ENCODE measurements at places on chromosomes 11 and 22.

GRCh38 chr11:64918017-64918416, 1.0 kb upstream of the ATG2A start:
- no peak for DNase-seq

DNA sequence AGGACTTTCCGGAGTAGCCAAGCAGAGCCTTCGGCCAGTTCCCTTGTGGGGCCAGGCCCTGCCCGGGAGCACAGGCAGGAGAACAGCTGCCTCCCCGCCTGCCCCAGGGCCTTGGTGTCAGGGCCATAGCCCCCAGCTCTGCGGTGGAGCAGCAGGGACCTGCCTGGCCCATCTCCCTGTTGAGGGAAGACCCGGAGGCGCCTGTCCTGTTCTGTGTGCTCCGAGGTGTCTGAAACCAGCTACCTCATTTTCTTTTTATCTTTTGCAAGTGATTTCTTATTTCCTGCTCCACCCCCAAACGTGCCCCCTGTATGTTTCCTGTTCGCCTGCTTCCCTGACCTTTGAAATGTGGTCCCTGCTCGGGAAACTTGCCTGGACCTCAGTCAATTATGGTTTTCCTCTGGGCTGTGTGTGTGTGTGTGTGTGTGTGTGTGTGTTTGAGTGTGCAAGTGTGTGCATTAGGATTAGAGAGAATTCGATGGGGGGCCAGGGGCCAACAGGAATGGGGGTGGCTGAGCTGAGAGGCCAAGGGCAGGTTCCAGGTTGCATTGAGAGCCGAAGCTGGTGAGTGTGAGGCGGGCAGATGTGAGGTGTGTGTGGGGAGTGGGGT, 19.1 kb downstream of the LRP5 start:
- DNase-seq: no peak

GRCh38 chr11:97201743-97202612, 812.2 kb downstream of the JRKL start:
- DNase-seq: no peak

- no peak for DNase-seq
These were observed 43.2 kb upstream of the ME3 start for GRCh38 chr11:86715611-86716010.

DNA sequence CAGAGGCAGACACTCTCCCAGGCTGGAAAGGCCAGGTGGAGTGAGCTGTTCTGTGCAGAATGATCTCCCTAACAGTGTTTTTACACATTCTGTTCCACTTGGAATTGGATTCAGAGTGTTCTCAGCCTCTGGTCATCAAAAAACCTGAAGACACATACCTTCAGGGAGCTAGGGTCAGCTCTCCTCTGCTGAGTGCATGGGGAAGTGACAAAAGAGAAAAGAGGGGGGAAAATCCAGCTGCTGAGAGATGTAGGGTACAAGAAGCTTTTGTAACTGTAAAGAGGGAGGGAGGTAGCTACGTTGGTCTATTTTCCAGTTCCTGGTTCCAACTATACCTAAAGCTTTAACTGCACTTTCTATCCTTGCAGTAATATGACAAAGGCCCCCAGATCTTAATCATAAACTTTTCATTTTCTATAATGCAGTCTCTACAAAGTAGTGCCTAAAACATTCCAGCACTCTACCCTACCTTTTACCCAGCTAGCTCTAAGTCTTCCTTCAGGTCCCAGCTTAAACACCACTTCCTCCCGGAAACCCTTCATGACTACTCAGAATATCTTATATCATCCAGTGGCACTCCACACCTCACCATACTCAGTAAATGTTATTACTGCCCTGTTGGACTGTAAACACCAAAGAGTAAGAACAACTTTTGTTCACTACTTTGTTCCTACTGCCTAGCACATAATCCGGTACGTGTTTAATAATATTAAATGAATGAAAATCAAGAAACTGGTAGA, 9.2 kb downstream of the MAPK1 start:
- DNase-seq: no peak

DNA sequence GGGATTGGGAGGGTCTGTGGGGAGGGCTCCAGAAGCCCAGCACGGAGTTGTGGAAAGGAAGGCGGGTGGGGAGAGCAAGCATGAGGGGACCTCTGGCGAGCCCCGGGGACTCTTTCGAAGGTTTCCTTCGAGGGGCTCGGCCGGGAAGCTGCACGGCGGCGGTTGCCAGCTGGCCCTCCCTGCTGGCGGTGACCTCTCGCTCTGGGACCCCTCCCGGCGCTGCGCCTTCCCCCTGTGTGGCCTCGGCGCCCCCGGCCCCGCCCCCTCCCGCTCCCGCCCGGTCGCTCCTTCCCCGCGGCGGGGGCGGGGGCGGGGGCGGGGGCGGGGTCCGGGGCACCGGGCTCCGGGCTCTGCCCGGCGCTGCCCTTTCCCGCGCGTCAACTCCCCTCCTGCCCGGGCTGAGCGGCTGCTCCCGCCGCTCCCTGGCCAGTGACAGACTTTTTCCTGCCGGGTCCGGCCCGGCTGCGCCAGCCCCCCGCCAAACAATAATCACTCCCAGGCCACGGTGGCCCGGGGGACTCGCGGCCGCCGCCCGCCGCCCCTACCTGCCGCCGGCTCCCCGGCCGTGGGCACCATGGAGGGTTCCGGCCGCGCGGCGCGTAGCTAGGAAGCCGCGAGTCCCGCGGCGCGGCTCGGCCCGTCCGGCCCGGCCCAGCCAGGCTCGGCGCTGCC, 941 bp downstream of the CLCF1 start:
- DNase-seq: no peak

- DNase-seq: no peak
These were observed 1.9 kb downstream of the PIWIL3 start for GRCh38 chr22:24772493-24773220.

DNA sequence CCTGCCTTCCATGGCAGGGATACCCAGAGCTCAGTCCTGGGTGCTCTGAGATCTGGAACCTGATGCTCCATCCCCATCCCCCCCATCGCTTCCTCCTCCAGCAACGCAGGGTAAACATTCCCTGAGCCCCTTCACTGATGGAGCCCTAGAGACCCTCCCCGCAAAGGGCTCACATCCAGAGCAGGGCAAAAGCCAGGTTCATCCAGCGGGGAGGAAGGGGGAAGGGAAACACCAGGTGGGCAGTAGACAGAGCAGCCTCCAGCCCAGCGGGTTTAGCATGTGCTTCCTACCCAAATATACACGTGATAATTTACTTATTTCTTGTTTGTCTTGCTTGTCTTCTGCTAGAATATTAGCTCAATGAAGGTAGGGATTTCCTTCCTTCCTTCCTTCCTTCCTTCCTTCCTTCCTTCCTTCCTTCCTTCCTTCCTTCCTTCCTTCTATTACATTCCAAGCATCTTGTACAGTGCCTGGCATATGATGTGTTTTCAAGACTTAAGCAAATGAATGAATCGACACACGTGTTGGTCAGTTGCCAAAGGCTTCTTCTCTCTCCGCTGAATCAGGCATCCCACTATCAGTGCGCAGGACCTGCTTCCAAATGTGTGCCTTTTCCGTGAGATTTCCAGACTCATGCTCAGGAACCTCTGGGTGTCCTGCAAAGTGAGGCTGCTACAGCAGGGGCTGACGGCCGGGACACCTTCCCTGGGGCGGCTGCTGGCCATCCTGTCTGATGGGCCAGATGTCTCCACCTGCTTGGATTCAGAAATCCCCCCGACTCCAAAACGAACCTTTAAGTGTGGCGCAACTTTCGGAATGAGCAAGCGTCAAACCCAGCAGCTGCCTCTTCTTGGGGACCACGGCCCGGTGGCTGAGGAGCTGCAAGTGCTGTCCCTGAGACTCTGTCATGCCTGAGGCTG, 955.1 kb downstream of the BRD1 start:
- DNase-seq: no peak

- DNase-seq: no peak
These were observed 99.0 kb upstream of the DRD2 start for GRCh38 chr11:113574171-113574570.

DNA sequence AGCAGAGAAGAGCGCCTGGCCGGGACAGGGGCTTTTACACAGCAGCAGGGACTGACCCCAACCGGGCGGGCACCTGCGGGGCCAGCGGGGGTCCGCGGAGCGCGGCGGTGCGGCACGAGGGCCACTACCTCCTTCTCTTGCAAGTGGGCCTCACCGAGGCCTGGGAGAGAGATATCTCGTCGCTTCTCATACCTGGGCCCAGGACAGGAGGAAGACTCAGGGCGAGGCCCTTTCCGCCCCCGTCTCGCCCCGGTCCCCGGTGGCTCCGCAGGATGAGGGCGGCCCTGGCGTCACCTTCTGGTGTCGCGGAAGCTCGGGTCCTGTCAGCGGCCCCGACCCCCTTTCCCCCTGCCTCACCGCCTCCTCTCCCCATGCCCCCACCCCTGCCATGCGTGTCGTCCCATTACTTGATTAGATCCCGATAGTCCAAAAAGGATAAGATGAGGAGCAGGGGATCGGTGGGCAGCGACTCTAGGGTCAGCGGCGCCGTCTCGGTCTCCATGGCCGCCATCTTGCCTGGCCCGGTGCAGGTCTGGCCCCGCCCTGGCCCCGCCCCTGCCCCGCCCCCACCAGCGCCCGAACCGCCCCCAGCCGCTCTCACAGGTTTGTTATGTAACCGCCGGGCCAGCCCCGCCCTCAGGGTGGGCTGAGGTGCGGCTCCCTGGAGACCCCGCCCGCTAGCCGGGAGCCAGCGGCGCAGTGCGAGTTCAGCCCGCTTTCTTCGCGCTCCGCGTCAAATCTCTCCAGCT, at the start of gene FBXO3:
TSS of gene FBXO3 (minus strand) at position 534 of the 749 bp plus-strand sequence. CDS start at position 511, 23 bp downstream.
- peak; percentile 53 for DNase-seq

GRCh38 chr11:85589373-85589772, 37.8 kb downstream of the DLG2 start:
- DNase-seq: no peak

- peak; percentile 59 for DNase-seq
These were observed 10.2 kb downstream of the GNB1L start for GRCh38 chr22:19844377-19845053.

GRCh38 chr11:13775471-13775870, 107.0 kb downstream of the FAR1 start:
- no peak for DNase-seq

DNA sequence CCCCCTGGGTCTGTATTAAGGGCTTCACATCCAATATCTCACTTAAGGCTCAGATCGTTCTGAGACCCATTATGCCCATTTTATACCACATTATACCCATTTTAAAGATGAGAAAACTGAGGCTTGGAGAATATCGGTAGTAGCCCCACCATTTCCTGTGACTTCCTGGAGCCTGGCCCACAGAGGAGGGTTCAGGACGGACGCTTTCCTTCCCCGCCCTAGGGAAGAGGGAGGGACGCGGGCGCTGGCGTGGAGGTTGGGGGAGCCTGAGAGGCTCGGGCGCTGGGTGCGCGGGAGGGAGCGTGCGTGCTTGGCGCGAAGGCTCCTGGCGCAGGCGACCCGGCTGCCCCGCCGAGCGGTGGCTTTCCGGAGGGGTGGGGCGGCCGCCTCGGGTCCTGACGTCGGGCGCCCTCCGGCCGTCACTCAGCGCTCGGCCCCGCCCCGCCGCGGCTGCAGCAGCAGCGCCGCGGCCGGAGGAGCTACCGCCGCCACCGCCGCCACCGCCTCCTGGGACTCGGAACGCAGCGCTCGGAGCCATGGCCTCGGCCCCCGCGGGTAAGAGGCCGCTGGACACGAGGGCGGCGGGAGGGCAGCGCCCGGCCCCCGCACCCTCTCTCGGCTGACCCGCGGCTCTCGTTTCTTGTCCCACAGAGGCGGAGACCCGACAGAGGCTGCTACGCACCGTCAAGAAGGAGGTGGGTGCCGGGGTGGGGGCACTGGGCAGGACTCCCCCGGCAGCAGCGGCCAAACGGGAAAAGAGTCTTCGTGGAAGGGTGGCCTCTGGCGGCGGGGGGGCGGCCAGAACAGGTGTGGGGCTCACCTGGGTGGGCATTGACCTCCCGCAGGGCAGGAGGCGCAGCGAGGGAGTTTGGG, at the start of gene SGSM1:
TSS of gene SGSM1 (plus strand) at position 422 of the 873 bp plus-strand sequence. CDS start at position 537, 115 bp downstream.
- DNase-seq: no peak

Data from GM04504 (cell line).